Mesothelial cell of epicardium (in vitro differentiated cells): ENCODE measurements at places on chromosomes 1 and 21. TPM values are rescaled to one million over a fixed set of nuclear protein-coding genes. Genes with fewer than 3 reads are reported as not detected.

C1orf115 gene
- total RNA-seq: 1.4 to 1.8 TPM (median 1.7 TPM) in 3 replicates

TOR1AIP2 gene
- total RNA-seq: 82.5 to 85.5 TPM (median 84.4 TPM) in 3 replicates

NPR1 gene
- total RNA-seq: 5.8 to 6.6 TPM (median 5.9 TPM) in 3 replicates

DR1 gene
- total RNA-seq: 36.8 to 38.7 TPM (median 37.7 TPM) in 3 replicates

DNA sequence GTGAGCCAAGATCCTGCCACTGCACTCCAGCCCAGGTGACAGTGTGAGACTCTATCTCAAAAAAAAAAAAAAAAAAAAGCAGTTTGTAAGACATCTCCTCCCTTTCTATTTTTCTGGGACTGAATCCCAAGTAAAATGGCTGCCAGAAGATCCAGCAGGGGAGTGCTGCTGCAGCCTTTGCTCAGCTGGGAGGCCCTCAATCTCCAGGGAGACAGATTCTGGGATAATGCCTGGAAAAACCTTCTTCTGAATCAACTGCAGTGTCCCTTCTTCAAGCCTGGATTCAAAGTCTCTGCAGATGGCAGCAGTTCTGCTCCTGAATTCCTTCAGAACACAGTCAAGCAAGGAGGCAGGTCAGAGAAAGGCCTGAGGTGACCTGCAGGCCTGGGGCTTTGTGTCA is 191.0 kb upstream of the NRIP1 start:
- no peaks in the 10 kb centered on the region for H3K36me3 ChIP-seq
- H3K27ac ChIP-seq: no peak overlapping the region
- no peak overlapping the region for H3K4me3 ChIP-seq
- DNase-seq: no peak
- H3K27me3 ChIP-seq: no peaks in the 10 kb centered on the region
- peaks cover 3% of the 10 kb centered on the region for H3K4me1 ChIP-seq

DNA sequence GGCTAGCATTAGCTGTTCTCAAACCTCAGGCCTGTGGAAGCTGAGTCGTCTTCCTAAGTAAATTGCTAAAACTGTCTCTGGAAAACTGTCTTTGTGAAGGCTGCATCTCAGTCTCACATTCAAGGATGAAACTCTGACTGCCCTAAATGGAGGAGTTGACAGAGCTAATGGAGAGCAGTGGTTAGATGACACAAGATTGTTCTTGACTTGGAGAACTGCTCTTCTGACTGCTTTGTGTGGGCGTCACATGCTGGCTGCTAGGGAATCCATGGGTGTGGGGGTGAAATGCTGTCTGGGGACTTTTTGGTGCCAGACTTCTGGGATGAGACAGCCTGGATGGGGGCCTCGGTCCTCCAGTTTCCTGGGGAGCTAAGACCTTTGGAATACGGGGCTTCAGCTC is 24.5 kb upstream of the TSPAN2 start:
- no peaks in the 10 kb centered on the region for H3K27me3 ChIP-seq
- no peak overlapping the region for H3K27ac ChIP-seq
- no peak for DNase-seq
- H3K36me3 ChIP-seq: peaks cover 3% of the 10 kb centered on the region
- H3K4me3 ChIP-seq: no peak overlapping the region

DNA sequence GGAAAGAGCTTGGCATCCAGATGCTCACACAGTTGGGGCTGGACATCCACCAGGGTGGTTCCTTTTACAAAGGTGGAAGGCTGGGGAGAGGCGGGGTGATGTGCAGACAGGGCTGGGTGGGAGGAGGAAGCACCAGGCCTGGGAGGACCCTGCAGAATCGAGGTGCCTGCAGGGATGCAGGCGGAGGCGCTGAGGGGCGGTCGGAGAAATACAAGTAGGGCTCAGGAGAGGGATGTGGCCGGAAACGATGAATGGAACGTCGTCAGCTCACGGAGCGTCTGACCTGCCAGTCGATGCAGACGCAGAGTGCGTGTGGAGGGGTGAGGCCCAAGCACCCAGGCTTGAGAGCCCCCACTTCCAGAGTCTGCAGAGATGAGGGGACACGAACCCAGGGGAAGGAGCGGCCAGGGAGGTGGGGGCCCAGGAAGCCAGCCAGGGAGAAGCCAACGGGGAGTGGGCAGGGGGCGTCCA is 63.4 kb downstream of the TRIM11 start:
- DNase-seq: no peak
- no peak overlapping the region for H3K27ac ChIP-seq
- no peaks in the 10 kb centered on the region for H3K4me1 ChIP-seq
- no peaks in the 10 kb centered on the region for H3K27me3 ChIP-seq
- peaks cover 18% of the 10 kb centered on the region for H3K36me3 ChIP-seq
- no peak overlapping the region for H3K4me3 ChIP-seq

GJA5 gene
- total RNA-seq: 0.61 to 1.3 TPM (median 0.62 TPM) in 3 replicates

SMPDL3B gene
- total RNA-seq: 7.4 to 8.8 TPM (median 8.4 TPM) in 3 replicates
